ENCODE measurements at places on chromosomes 16 and 17.

GRCh38 chr16:58494981-58495520 is 4.9 kb upstream of the NDRG4 start:
- DNase-seq, result peak; percentile 98

- no peak for DNase-seq
Measured at GRCh38 chr16:23288726-23289512, 13.2 kb upstream of the SCNN1B start.

- DNase-seq, result no peak
Measured at GRCh38 chr16:5653041-5653440, 555.4 kb upstream of the EEF2KMT start.

GRCh38 chr16:54055864-54056263 is 230.7 kb downstream of the IRX3 start:
- no peak for DNase-seq

DNA sequence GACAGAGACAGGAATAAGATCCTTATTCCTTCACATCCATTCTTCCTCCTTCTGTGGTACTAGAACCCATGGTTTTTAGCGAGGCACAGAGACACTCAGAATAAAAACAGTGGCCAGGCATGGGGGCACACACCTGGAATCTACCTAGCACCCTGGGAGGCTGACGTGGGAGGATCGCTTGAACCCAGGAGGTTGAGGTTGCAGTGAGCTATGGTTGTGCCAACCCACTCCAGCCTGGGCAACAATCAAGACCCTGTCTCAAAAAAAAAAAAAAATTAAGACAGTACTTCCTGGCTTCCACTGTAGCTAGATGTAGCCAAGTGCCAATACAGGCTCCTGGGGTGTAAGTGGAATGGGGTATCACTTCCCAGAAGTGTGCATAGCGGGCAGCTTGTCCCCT is 7.4 kb upstream of the SPNS1 start:
- DNase-seq, result no peak

DNA sequence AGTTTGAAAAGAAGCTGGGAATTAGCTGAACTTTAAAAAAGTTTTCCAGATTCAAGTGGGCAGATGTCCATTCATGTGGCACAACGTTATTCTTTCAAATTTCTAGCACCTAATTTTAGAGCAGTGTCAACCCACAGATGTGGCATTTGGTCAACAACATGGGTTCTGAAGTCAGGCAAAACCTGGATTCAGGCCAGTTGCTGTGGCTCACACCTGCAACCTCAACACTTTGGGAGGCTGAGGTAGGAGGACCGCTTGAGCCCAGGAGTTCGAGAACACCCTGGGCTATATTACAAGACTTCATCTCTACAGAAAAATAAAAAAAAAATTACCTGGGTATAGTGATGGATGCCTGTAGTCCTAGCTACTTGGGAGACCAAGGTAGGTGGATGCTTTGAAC is 380.2 kb upstream of the SALL1 start:
- no peak for DNase-seq

DNA sequence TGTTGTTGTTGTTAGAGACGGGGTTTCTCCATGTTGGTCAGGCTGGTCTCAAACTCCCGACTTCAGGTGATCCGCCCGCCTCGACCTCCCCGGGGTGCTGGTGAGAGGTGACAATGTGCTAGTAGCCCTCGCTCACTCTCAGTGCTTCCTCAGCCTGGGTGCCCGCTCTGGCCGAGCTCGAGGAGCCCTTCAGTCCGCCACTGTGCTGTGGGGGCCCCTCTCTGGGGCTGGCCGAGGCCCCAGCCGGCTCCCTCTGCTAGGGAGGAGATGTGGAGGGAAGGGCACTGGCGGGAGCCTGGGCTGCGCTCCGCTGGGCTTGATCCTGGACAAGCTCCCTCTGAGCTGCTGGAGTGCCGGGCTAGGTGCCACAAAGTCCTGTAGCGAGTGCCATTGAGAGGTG is 21.7 kb upstream of the RBL2 start:
- DNase-seq, result no peak

GRCh38 chr17:55451203-55451641 is 29.6 kb upstream of the MMD start:
- DNase-seq, result peak; percentile 63

- DNase-seq, result no peak
Measured at GRCh38 chr16:14562691-14563491, 67.2 kb downstream of the PARN start.

- peak; percentile 37 for DNase-seq
Measured at GRCh38 chr17:13415871-13416416, 185.8 kb downstream of the HS3ST3A1 start.

GRCh38 chr16:49919327-49919726 is 63.4 kb upstream of the ZNF423 start:
- DNase-seq, result no peak

DNA sequence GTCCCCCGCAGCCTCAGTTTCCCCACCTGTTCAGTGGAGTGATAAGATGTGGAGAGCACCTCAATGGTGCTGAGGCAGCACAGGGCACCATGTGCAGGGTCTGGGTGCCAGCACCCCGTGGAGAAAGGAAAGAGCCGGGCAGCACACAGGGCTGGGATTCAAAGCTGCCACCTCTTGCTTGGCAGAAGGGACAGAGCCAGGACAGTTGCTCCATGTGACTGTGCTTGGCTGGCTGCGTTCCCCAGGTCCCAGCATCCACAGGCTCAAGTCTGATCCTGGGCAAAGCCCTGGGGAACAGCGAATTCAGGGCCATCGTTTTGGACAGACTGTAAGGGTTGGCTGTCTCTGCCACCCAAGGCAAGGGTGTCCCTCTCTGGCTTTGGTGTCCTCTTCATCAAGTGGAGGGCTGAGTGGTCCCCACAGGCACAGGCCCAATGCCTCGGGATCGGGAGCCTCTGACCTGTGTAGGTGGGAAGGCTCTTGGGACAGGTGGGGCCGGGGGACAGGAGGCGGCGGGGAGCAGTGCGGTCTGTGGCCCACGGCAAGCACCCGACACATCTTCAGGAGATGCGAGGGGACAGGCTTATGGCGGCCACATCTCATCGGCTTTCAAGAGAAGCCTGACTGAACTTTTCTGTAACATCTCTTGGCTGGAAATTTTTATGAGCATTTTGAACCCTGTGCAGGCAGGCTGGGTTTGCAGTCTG is 8.5 kb downstream of the ZNF469 start:
- no peak for DNase-seq

- DNase-seq, result peak; percentile 82
Measured at GRCh38 chr17:77572065-77572601, 386.4 kb upstream of the TNRC6C start.

DNA sequence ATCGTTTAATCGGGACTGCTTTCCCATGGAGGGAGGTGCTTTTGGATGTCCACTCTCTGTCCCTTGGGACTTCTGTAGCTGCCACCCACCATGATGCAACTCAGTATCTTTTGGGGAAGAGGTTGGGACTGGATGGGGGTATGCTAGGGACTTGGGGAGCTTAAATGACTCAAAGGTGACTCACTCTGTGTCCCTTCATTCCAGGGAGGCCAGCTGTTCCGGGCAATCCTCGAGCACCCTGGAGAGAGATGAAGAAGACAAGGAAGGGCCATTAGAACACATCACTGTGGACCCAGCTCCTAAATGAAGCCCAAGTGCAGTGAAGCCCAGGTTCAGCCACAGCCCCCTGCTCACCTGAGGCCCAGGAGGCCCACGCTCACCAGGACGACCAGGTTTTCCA is 4.6 kb downstream of the COL1A1 start:
- DNase-seq, result no peak

- DNase-seq, result peak; percentile 34
Measured at GRCh38 chr17:77769215-77769614, 189.3 kb upstream of the TNRC6C start.

DNA sequence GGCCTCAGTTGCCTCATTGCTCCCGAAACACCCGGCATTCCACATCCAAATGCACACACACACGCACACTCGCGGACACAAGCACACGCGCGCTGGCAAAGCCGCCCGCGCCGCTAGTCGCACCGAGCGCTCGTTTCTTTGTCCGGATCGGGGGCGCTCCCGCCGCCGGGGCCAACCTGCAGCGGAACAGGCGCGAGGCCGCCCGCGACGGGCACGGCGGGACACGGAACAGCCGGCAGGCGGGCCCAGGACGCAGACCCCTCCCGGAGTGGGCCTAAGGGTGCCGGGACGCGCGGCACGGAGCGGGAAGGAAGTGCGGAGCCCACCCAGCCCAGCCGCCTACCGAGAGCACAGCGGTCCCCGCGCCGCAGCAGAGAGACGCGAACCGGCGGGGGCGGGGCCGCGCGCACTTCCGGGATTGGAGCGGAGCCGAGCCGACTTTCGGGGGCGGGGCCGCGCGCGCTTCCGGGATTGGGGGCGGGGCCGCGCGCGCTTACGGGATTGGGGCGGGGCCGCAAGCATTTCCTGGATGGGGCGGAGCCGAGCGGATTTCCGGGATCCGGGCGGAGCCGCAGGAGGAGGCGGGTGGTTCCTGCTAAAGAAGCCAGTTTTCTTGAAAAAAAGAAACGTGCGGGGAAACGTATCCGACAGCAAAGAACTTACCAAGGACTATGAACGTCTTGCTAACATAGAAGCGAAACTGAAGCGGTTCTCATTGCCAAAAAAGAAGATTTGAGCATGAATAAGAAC is at the start of gene CYBC1:
CYBC1 (minus strand) TSS at position 396 of the 750 bp plus-strand sequence. CDS start 1,498 bp downstream, outside the sequence.
- DNase-seq, result peak; percentile 94

DNA sequence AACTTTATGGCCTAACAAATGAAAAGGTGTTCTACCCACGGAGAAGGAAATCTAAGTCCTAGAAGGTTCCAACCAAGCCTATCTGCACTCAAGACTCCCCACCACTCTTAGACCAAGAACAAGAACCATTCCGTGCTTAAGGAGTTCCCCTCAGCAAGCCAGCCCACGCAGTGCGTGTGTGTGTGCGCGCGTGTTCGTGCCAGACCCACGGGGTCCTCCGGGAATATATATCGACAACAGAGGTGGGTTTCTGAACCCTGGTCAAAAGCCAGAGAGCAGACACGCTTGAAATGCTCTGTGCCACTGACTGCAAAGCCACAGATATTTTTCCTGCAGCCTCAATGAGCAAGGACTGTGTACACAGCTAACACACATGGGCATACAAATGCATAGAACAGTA is 70.7 kb downstream of the SLC39A11 start:
- DNase-seq, result no peak

- no peak for DNase-seq
Measured at GRCh38 chr17:58572846-58573245, 58.4 kb upstream of the MTMR4 start.

GRCh38 chr17:59389066-59389465 is 57.6 kb downstream of the YPEL2 start:
- no peak for DNase-seq

DNA sequence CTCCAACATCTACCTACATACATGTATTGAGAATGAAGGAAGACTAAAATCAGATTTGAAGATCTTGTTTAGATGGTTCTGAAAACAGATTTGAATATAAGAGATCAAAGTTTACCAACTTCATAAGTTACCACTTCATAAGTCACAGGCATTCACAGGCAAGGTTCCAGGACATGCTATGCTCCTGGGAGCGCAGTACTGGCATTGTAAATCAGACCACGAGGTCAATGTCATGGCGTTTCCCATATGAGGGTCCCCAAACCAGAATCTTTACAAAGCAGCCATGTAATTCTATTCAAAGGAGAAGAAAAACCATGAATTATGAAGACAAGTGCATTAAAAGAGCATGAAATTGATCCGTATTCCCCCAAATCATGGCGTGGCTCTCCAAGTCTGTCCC is 3.0 kb downstream of the CDH11 start:
- no peak for DNase-seq

GRCh38 chr16:86850670-86851069 is 272.3 kb downstream of the FOXL1 start:
- DNase-seq, result peak; percentile 13

- DNase-seq, result no peak
Measured at GRCh38 chr17:48123111-48123510, 15.5 kb downstream of the SNX11 start.

- no peak for DNase-seq
Measured at GRCh38 chr17:71501711-71502110, 619.1 kb upstream of the SOX9 start.

Data from common myeloid progenitor, CD34-positive (primary cell).